ENCODE measurements at places on chromosomes 12 and 14.

DNA sequence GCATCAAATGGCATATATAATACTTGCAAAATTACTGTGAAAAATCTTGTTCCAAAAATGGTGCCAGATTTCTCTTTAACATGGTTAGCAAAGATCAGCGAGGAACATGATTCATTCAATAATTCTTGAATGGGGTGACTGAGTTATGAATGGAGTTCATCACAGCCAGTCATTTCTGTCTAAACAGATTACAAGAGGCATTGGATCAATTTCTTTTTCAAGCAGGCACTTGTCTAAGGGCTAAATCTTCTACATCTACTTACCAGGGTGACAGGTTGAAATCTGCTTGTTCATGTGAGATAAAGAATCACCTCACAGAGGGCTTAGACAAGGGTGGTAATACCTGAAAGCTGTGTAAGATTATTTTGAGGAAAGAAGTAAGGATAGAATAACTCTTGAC is 247.7 kb downstream of the ATP23 start:
- H3K27ac ChIP-seq: no peak overlapping the region
- DNase-seq: no peak
- no peak overlapping the region for H3K4me3 ChIP-seq
- no peaks in the 10 kb centered on the region for H3K4me1 ChIP-seq
- no peaks in the 10 kb centered on the region for H3K27me3 ChIP-seq

DNA sequence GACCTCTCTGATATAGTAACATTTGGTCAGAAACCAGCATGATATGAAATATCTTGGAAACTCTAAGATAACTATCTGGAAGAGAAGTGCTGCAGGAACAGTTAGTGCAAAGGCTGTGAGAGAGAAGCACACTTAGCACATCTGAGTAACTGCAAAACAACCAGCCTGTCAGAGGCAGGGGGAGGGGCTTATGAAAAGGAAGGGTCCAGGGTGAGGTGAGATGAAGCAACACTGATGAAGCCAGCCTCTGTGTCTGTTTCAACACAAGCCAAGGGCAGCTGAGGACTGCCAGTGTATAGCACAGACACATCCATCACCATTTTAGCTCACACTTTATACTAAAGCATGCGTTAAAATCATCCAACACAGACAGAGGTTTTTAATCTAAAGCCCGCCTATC is 37.4 kb upstream of the OVCH1 start:
- no peak overlapping the region for H3K4me3 ChIP-seq
- no peaks in the 10 kb centered on the region for H3K36me3 ChIP-seq
- peaks cover 68% of the 10 kb centered on the region for H3K27me3 ChIP-seq
- no peak for DNase-seq
- H3K27ac ChIP-seq: no peak overlapping the region

GRCh38 chr12:2163177-2163941 is 110.6 kb downstream of the CACNA1C start:
- no peak for DNase-seq
- no peaks in the 10 kb centered on the region for H3K36me3 ChIP-seq
- no peak overlapping the region for H3K27ac ChIP-seq
- H3K4me1 ChIP-seq: no peaks in the 10 kb centered on the region
- H3K4me3 ChIP-seq: no peak overlapping the region

GRCh38 chr12:31626270-31626995 is 33.1 kb upstream of the ETFBKMT start:
- no peaks in the 10 kb centered on the region for H3K4me1 ChIP-seq
- H3K36me3 ChIP-seq: no peaks in the 10 kb centered on the region
- H3K27ac ChIP-seq: no peak overlapping the region
- no peak for DNase-seq
- no peak overlapping the region for H3K4me3 ChIP-seq

DNA sequence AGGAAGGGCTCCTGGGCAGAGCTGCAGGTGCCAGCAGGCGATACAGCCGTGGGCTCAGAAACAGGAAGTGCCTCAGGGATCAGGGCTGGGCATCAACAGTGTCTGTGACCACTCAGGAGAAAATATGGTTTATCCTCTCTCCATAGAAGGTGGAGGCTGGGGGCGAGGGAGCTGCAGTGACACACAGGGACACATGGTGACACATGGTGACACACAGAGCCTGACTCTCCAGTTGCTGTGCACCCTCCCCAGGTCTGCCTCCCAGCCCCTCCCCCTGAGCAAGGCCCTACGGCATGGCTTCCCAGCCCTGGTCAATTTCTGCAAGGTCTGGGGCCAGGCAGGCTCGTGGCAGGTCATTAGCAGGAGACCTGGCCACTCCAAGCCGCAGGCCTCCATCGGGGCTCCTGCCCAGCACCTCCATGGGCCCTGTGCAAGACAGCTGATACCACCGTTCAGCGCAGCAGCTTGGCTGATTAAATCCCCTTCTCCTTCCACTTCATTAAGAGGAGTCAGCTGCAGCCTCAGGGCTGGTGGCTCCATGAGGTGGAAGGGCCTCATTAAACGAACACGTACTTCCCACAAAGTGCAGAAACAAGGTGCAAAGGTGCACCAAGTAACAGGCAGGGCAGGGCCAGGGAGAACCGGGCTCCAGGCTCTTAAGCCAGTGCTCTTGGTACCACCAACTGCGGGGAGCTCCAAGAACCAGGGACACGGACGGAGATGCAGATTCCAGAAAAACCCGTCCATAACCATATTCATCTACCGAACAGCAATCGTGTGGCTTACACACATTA is 60.7 kb downstream of the CCNK start:
- H3K4me1 ChIP-seq: peaks cover 22% of the 10 kb centered on the region
- no peaks in the 10 kb centered on the region for H3K27me3 ChIP-seq
- no peak overlapping the region for H3K4me3 ChIP-seq
- H3K36me3 ChIP-seq: no peaks in the 10 kb centered on the region
- no peak for DNase-seq
- no peak overlapping the region for H3K27ac ChIP-seq

- H3K36me3 ChIP-seq: no peaks in the 10 kb centered on the region
- peaks cover 20% of the 10 kb centered on the region for H3K27me3 ChIP-seq
- peak overlapping the region; percentile 96 for H3K27ac ChIP-seq
- DNase-seq: no peak
Measured at GRCh38 chr12:49946086-49946485, 4.5 kb upstream of the AQP2 start.

- H3K4me1 ChIP-seq: no peaks in the 10 kb centered on the region
- H3K36me3 ChIP-seq: no peaks in the 10 kb centered on the region
- no peak overlapping the region for H3K27ac ChIP-seq
- no peak overlapping the region for H3K4me3 ChIP-seq
- H3K27me3 ChIP-seq: peaks cover 39% of the 10 kb centered on the region
Measured at GRCh38 chr12:70576341-70577282, 60.6 kb downstream of the PTPRB start.

DNA sequence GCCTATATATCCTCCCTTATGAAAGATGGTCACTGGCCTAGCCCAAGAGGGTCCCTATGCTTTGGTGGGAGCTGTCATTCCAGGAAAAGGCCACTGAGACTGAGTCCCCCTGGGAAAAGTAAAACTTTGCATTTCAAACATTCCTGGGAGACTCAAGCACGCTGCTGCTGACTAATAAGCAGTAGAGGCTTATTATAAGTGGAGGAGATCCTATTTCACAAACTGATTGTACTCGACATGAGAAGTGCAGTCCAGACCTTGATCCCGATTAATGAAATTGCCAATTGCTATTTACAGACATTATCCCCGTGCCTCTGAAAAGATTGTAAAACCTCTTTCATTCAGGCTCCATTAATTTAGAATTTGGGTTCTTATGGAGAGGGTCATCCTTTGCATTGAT is 96.6 kb downstream of the EMP1 start:
- peaks cover 23% of the 10 kb centered on the region for H3K27me3 ChIP-seq
- H3K4me1 ChIP-seq: no peaks in the 10 kb centered on the region
- DNase-seq: no peak
- no peak overlapping the region for H3K27ac ChIP-seq

DNA sequence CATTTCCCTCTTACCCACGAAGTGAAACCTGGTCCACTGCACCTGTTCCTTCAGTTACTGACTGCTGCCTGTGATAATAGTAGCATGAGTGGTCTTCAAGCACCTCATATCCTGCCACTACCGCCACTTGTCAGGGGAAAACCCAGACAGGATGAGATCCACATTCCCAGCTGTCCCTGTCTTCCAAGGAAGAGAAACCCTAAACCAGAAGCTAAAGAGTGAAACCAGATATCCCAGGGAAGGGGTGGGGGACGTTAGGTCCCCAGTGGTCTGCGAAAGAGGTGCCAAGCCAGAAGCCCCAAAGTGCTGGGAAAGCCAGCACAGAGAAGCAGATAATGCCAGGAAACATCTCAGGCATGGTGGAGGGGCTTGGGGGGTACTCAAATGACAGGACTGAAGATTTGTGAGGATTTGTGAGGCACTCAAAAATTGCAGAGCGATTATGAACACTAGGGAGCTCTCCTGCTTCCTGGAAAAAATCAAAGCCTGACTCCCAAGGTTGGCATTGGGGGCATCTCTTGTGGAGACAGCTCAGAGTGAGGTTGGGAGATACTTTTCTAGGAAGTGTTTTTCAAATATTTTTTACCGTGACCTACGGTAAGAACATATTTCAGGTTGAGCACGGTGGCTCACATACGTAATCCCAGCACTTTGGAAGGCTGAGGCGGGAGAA is 77.9 kb downstream of the TMEM30B start:
- H3K36me3 ChIP-seq: peaks cover 3% of the 10 kb centered on the region
- no peak overlapping the region for H3K4me3 ChIP-seq
- no peak for DNase-seq
- H3K27ac ChIP-seq: no peak overlapping the region
- no peaks in the 10 kb centered on the region for H3K4me1 ChIP-seq

- H3K27ac ChIP-seq: no peak overlapping the region
- H3K4me1 ChIP-seq: peaks cover 6% of the 10 kb centered on the region
- peak overlapping the region; percentile 50 for H3K4me3 ChIP-seq
- no peak for DNase-seq
- peaks cover 20% of the 10 kb centered on the region for H3K27me3 ChIP-seq
Measured at GRCh38 chr14:96762650-96763049, 34.5 kb upstream of the VRK1 start.

DNA sequence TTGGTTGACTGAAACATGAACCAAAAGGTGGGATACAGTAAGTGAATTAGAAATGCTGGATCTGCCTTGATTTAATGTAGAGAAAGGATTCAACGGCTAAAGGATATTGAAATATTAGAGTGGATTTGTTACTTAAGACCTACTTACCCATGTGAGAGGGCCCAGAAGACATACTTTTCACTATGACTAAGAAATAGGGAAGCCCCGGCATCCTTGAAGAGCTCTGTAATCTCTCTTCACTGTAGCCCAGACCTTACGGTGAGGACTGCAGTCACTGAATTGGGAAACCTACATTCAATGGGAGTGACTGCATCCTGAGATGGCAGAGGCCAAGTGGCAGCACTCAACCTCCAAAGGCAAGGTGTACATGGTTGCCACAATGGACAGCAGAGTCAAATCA is 52.5 kb downstream of the KANSL2 start:
- H3K4me3 ChIP-seq: no peak overlapping the region
- H3K27ac ChIP-seq: no peak overlapping the region
- peaks cover 8% of the 10 kb centered on the region for H3K36me3 ChIP-seq

DNA sequence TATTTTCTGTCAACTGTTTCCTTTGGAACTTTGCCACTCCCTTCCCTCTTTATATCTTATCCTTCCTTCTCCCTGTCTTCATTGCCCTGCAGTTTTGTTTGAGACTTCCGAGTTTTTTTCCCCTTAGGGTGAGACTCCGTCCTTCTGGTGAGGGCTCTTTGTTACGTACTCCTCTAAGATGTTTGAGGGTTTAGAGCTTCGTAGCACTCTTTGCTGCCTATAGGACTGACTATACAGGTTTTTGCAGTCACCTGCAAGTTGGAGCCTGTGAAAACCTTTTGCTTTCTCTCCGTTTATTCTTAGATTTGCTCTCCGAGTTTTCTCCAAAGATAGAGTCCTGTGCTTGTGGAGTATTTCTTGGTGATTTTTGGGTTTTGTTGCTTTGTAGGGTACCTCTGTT is 41.7 kb upstream of the MYRFL start:
- no peak overlapping the region for H3K27ac ChIP-seq
- no peak for DNase-seq
- H3K36me3 ChIP-seq: peaks cover 8% of the 10 kb centered on the region
- no peaks in the 10 kb centered on the region for H3K27me3 ChIP-seq
- no peak overlapping the region for H3K4me3 ChIP-seq
- no peaks in the 10 kb centered on the region for H3K4me1 ChIP-seq

DNA sequence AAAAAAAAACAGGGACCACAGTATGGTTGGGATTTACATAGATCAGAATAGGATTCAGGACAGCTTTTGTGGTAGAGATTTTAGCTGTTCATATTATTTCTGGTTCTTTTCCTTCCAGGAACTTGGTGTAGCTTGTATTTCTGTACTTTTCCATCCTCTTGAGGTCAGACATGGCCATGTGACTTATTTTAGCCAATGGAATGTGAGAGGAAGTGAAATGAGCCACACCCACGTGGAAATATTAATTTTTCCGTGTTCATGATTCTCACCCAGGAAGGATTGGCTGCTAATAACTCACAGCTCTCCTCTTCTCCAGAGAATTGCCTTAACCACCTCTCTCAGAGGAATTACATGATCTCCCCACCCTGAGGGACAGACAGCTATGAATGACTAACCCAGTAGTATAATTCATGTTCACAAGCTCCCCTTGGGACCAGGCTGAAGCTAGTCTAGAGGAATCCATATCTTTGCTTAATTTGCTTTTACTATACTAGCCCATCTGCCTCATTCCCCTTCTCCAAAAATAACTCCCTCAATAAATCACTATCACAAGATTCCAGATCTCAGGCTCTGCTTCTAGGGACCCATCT is 340.4 kb downstream of the NUAK1 start:
- no peak for DNase-seq
- no peaks in the 10 kb centered on the region for H3K4me1 ChIP-seq
- H3K27ac ChIP-seq: no peak overlapping the region
- H3K4me3 ChIP-seq: no peak overlapping the region
- no peaks in the 10 kb centered on the region for H3K36me3 ChIP-seq
- no peaks in the 10 kb centered on the region for H3K27me3 ChIP-seq

DNA sequence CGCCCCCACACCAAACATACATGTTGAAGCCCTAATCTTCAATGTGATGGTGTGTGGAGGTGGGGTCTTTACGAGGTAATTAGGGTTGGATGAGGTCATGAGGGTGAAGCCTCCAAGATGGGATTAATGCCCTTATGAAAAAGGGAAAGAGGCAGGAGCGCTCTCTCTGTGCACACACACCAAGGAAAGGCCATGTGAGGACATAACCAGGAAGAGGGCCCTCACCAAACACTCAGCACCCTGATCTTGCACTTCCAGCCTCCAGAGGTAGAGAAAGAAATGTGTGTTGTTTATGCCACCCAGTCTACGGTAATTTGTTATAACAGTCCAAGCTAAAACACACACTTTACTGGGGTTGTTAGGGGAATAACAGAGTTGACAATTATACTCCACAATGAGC is 14.6 kb upstream of the PITPNM2 start:
- H3K4me3 ChIP-seq: no peak overlapping the region
- H3K27me3 ChIP-seq: no peaks in the 10 kb centered on the region

Data from T-helper 17 cell (primary cell).